ENCODE measurements at places on chromosomes 5 and 9. TPM values are rescaled to one million over a fixed set of nuclear protein-coding genes. Genes with fewer than 3 reads are reported as not detected.

- peak; percentile 6 for DNase-seq
Measured at GRCh38 chr9:5670079-5670478, 41.2 kb downstream of the RIC1 start.

DNA sequence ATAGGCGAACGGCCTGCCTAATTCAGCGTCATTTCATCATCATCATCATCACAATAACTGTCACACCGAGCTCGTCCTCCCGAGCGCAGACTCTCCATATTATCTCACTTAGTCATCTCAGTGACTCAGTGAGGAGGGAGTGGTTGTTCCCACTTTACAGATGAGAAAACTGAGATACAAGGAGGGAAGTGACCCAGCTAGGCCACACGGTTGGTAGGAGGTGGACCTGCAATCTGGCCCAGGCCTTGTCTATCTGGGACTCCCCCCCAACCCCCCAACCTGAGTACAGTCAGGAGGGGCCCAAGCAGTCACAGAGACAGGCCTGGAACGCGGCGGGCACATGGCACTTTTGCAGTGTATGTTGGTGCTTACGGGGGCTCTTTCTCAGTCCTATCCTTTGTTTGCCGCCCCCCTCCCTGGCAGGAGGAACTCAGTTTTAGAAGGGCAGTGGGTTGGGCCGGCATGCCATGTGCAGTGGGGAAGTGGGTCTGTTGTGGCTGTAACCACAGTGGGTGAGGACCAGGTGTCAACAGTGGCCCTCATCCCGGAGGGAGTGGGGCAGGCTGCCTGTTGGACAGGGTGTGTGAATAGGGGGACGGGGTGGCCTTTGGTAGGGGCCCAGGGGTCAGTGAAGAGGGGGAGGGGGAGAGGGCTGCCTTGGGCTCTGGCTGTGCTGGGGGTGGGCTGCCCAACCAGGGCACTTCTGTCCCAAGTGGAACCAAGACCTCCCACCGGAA, 1.7 kb upstream of the RXRA start:
- DNase-seq = no peak

DNA sequence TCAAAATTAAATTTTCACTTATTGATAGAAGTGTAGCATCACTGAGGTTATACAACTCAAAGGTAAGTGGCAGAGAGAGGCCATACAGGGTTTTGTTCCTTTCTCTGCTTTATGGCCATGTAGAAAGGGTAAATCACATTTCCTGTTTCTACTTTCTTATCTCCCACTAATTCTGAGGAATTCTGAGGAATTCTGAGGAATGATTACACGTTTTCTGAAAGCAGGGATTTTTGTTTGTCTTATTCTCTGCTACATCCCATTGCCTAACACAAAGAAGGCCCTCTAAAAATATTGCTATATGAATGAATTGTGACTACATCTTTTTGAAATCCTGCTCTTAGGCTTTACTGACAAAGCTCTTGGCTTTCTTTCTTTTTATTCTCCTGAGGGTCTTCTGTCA, 516.9 kb upstream of the ZNF608 start:
- DNase-seq = no peak

DNA sequence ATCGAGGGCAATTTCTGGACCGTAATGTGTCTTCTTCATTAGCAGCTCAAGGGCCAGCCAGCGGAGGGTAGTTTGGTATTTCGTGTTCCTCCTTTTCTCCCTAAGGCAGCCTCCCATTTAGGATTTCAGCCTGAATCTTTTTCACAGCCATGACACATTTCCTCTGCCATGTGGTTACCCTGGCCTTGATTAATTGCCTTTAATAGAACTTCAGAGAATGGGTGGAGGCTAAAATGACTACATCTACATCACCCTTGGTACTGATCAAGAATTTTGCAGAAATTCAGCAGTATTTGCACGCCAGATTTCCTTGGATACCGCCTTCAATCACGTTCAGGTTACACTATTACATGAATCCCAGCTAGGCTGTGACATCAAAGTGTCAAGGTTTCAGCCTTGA, 58.0 kb downstream of the ADAMTS16 start:
- DNase-seq = no peak

DNA sequence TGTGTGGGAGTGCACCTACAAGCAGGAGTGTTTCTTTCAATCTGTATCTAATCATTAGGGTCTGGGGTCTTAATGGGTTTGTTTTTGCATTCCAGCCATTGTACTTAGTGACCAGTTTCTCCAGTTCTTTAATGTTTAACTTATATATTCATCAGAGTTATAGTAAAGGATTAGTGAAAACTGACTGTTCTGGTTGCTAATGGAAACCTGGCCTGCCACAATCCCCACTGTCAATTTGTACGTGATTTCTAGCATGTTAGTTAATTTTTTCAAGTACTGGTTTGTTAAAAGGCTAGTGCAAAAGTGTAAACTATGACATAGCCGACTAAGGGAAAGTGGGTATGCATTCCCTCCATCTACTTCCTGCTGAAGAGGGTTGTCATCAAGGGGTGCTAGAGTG, 276.1 kb downstream of the HTR1A start:
- no peak for DNase-seq

GRCh38 chr5:156929366-156929948, 33.6 kb downstream of the TIMD4 start:
- DNase-seq = no peak

- DNase-seq = no peak
Measured at GRCh38 chr9:12816656-12817101, 41.9 kb downstream of the LURAP1L start.

DNA sequence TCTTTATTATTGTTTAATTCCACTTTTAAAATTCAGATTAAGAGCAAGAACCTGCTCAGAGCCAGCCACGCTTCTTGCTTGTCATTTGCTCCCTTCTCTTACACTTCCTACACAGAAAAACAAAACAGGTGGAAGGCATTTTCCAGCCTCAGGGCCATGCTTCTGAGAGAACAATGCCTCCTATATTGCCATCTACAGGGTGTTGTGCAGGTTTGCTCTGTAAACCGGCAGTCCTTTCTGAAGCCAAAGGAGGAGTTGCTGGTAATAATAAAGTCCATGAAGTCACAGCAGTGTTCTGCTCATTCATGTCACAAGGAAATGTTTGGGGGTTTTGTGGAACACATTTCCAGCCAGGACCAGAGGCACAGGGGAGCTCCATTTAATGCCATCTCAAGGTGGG, 16.1 kb upstream of the PRLR start:
- DNase-seq = no peak

DNA sequence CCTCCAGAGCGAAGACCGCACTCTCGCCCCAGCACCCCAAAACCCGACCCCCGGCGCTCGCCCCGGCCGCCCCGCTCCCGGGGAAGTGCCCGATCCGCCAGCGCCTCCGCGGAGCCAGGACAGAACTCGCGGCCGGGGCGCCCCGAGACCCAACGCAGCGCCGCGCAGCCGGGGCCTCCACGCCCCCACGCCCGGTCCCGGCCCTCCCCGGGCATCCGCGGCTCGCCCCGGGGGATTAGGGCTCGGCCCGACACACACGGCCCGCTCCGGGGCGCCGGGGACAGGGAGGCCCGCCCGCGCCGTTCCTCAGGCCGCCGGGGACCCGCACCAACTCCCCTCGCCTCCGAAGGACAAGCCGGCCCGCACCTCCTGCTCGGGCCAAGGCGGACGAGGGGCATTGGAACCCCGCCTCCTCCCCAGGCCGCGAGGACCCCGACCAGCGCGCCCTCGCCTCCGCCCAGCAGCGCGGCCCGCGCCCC, 544 bp downstream of the FNBP1 start:
- no peak for DNase-seq

- no peak for DNase-seq
Measured at GRCh38 chr9:124198331-124198730, 59.4 kb upstream of the NEK6 start.

GRCh38 chr5:9529041-9529480, 16.8 kb downstream of the SEMA5A start:
- no peak for DNase-seq

- no peak for DNase-seq
Measured at GRCh38 chr9:34545497-34545896, 22.7 kb upstream of the ENHO start.

GRCh38 chr9:99118782-99119466, 14.0 kb downstream of the TGFBR1 start:
- no peak for DNase-seq

DNA sequence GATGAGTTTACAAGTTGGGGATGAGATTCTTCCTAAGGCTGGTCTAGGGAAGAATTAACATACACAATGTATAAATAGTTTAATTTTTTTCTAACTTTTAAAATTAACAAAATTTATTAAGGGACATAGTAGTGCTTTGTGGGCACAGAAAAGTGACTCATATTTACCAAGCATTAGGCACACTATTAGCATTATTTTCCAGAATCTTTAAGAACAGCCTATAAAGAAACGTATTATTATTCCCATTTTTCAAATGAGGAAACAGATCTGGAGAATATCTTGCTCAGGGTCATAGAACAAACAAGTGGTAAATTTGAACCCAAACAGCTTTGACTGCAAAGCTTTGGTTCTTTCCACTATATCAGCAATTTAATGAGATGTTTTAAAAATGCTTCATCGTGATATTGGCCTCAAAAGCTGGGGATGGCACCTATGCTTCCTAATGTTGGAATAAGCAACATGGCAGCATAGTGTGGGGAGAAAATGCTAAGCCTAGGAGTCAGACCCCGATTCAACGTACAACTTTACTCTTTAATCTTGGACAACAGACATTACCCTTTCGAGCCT, 55.9 kb downstream of the ABCA1 start:
- no peak for DNase-seq

GRCh38 chr5:16726538-16726946, 109.7 kb upstream of the RETREG1 start:
- DNase-seq = no peak

- DNase-seq = no peak
Measured at GRCh38 chr9:137255448-137256114, 454 bp downstream of the NELFB start.

GRCh38 chr9:93673839-93674334, 97.5 kb downstream of the PHF2 start:
- DNase-seq = no peak

DNA sequence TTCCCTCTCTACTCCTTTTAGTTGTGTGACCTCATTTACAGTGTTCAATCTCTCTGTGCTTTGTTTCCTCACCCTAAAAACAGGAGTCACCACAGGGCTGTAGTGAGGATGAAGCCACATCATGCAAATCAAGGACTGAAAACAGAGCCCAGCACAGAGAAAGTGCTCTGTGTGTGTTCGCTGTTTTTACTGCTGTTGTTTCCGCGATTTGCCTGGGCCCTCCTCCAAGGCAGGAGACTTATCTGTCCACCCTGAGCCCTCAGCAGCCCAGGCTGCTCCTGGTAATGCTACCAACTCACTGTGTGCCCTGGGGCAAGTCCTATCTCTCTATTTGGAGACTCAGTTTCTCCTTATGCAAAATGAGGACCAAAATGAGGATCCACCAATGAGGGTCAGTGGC, 87.2 kb upstream of the NEURL1B start:
- no peak for DNase-seq

Gene LHX3
- polyA plus RNA-seq = not detected

Gene GNE
- polyA plus RNA-seq = 19.2 TPM

Gene LCP2
- polyA plus RNA-seq = 9.0 TPM

Gene FOXD4
- 0.33 TPM for polyA plus RNA-seq

Gene CAMLG
- 65.5 TPM for polyA plus RNA-seq

Gene PCDHB7
- 6.0 TPM for polyA plus RNA-seq

Gene ZNF462
- 29.2 TPM for polyA plus RNA-seq

Gene FRMPD1
- 0.74 TPM for polyA plus RNA-seq

Gene UCK1
- 28.4 TPM for polyA plus RNA-seq

Gene LHFPL2
- polyA plus RNA-seq = 50.9 TPM

Gene PCDHA2
- 0.14 TPM for polyA plus RNA-seq

Gene LECT2
- polyA plus RNA-seq = 0.98 TPM

Data from right lung (tissue), 10 donors.